A549 treated with DMSO at 1 μM for 4 hours (cell line): ENCODE measurements at places on chromosomes 6 and 20. TPM values are rescaled to one million over a fixed set of nuclear protein-coding genes. Genes with fewer than 3 reads are reported as not detected.

The SCUBE3 gene
- total RNA-seq = 0.05 to 0.07 TPM (median 0.06 TPM) in 5 replicates

The SIRPG gene
- total RNA-seq = not detected in 5 replicates

The TMEM30A gene
- total RNA-seq = 38.0 to 56.8 TPM (median 50.9 TPM) in 5 replicates

The PBOV1 gene
- total RNA-seq = not detected in 5 replicates

The TMEM217 gene
- 0.66 to 1.0 TPM (median 0.85 TPM) in 5 replicates for total RNA-seq

The FAM229B gene
- 5.2 to 9.3 TPM (median 9.2 TPM) in 5 replicates for total RNA-seq

The SLC24A3 gene
- total RNA-seq = 0.03 to 0.17 TPM (median 0.04 TPM) in 5 replicates

The TMC2 gene
- total RNA-seq = not detected in 5 replicates

The ZDHHC14 gene
- 1.9 to 4.8 TPM (median 3.6 TPM) in 5 replicates for total RNA-seq

The STMND1 gene
- total RNA-seq = not detected in 5 replicates

The KIF13A gene
- total RNA-seq = 20.8 to 25.6 TPM (median 24.7 TPM) in 5 replicates

The LTA gene
- total RNA-seq = 0.11 to 0.12 TPM in 2 of 5 replicates, not detected in the others

The KCNQ5 gene
- 1.4 to 2.7 TPM (median 2.0 TPM) in 5 replicates for total RNA-seq

The WFDC12 gene
- total RNA-seq = not detected in 5 replicates

The TRIM31 gene
- total RNA-seq = 1.3 to 2.2 TPM (median 1.7 TPM) in 5 replicates

The FUT9 gene
- total RNA-seq = not detected in 5 replicates

The RSPO3 gene
- total RNA-seq = 116 to 130 TPM (median 127 TPM) in 5 replicates

The MUCL3 gene
- 0.02 to 0.05 TPM (median 0.03 TPM) in 3 of 5 replicates, not detected in the others for total RNA-seq

The HRH3 gene
- total RNA-seq = not detected in 5 replicates
